ENCODE measurements at places on chromosomes 1 and 21. TPM values are rescaled to one million over a fixed set of nuclear protein-coding genes. Genes with fewer than 3 reads are reported as not detected.

Gene FOXD3
- 0.90 TPM for total RNA-seq

Gene C4BPA
- not detected for total RNA-seq

Gene ANKRD65
- total RNA-seq: 3.6 TPM

Gene OR14K1
- total RNA-seq: not detected

Gene HMGCS2
- 1.7 TPM for total RNA-seq

Gene PCP4L1
- total RNA-seq: not detected

Gene SERINC2
- total RNA-seq: 34.1 TPM

Gene NBPF6
- not detected for total RNA-seq

Gene IL19
- total RNA-seq: not detected

Gene SCAF4
- total RNA-seq: 23.9 TPM
